ENCODE measurements at places on chromosomes 3 and 15. TPM values are rescaled to one million over a fixed set of nuclear protein-coding genes. Genes with fewer than 3 reads are reported as not detected.

DNA sequence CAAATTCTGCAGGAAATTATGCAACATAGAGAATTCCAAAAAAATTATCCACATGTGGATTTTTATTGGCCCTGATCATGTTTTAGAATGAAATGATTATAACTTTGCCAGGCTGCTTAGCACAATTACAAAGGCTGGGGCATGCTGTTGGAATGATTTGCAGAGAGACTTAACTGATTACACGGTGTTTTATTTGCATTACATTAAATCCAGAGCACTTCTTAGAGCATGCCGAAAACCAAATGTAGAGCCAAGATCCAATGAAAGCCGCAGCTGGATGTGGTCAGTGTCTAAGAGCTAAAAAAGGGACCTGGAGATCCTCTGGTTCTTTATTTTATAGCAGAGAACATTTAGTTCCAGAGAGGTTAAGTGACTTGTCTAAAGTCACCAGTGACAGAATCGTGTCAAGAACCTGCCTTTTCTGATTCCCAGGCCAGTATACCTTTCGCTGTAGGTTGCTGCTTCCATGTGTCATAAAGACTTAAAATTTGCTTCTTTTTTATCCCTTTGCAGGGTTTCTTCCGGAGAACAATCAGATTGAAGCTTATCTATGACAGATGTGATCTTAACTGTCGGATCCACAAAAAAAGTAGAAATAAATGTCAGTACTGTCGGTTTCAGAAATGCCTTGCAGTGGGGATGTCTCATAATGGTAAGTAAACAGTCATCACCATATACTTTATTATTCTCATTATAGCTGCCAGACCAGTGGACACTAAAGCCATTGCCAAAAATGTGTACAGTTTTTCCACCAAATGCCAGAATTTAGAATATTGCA is 92.0 kb upstream of the TSEN2 start:
- DNase-seq = no peak

- DNase-seq = no peak
Measured at GRCh38 chr3:150439657-150440056, 31.6 kb downstream of the TSC22D2 start.

DNA sequence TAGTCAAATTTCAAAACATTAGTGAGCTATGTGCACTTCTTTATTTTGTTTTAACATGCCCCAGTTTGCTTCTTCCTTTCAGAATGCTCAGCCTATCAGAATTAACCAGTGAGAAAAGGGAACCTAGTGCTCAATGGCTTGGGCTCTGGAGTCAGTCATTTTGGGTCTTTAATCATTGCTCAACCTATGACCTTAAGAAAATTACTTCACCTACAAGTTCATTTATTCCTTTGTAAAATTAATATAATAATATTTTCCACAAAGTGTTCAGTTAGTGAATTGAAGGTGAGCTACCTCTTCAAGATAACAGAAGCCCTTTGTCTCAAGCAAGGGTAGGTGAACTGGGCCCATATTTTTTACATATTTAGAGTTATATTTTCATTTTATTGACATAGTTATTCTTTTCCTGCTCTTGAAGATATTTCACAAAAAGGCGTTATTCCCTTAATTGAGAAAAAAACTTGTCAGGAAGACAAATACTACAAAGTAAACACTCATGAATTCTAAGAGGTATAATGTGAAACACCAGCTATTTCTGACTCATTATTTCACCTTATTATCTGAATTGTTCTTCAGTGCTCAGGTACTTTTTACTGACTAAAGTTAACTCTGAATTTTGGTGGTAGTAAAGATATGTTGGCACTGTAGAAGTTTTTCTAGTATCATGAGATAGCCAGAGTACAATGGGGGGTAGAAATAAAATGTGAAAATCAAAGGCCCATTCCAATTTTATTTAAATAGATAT is 415.5 kb downstream of the NAALADL2 start:
- DNase-seq = no peak

GRCh38 chr3:35291471-35292236 is 347.7 kb upstream of the ARPP21 start:
- DNase-seq = no peak

- no peak for DNase-seq
Measured at GRCh38 chr3:67008388-67008787, 10.3 kb downstream of the KBTBD8 start.

TP63 gene
- total RNA-seq = 1.0 TPM

DNA sequence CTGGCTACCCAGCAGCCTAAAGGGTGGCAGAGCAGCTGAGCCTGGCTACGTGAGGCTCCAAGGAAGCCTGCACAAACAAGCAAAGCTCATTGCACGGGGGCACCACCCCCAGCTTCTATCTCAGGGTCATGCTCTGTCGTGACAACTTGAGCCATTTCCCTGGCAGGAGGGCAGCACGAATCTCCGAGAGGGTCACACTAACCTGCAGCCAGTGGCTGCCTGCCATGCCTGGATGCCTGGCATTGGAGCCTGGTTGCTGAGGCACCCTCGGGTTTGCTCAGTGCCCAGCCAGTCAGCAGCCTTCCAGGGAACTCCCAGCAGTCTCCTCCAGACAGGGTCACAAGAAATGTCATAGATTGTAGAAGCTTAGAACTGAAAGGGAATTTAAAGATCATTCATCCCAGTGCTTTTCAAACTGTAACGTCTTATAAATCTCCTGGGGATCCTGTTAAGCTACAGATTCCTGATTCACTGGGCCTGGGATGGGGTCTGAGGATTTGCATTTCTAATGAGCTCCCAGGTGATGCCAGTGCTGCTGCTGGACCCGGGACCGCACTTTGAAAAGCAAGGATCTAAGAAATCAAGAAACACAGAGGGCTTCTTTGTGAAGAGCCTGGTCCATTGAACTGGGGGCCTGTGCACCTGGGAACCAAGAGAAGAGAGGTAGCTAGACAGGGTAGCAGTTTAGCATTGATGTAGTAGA is 48.4 kb downstream of the TMEM266 start:
- DNase-seq = no peak

CCDC39 gene
- 0.46 TPM for total RNA-seq

GRCh38 chr15:70198441-70199123 is 100.9 kb upstream of the TLE3 start:
- DNase-seq = no peak

DNA sequence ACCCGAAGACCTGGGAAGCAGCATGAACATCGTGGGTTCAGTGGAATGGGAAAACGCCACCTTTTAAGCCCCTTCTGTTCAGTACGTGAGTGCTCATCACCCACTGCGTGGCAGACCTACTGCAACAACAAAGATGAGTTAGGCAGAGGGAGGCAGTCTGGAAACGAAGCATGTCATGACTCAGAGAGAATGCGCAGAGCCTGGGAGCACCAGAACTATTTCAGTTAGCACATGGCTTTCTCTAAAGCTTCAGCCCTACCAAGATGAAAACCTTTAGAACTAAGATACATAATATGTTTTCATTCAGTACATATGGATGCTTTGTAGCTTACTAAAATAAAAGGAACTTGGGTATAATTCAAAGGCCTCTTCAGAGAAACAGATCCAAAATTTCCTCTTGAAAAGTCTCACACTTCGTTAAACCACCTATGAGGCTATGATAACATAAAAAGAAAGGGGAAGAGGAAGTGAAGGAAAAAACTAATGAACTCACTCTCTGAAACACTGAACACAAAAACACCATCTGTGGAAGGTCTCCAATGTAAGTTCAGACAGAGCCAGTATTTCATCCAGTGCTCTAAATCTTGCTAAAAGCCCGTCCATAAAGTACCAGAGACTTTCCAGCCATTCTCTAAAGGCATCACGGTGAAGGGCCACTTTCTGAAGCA is 140.1 kb downstream of the OCA2 start:
- no peak for DNase-seq

- no peak for DNase-seq
Measured at GRCh38 chr15:98560338-98560737, 88.0 kb upstream of the IGF1R start.

DNA sequence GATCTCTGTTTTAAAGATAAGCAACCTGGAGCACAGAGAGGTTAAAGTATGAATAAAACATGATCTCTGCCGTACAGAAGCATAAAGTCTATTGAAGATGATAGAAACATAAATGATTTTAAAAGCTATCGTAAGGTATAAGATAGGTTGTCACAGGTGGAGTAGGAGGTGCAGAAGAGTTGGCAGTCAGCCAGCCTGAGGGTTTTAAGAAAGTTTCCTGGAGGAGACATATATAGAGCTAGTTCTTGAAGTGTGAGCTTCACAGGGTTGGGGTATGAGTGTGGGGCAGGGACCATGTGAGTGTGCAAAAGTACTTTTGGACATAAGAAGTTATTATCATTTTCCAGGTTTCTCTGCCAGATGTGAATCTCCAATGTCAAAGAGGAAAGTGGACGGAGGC is 3.9 kb upstream of the FGF12 start:
- no peak for DNase-seq

- DNase-seq = no peak
Measured at GRCh38 chr15:88800738-88801137, 2.5 kb upstream of the ACAN start.

GRCh38 chr3:5136919-5137429 is 14.9 kb downstream of the ARL8B start:
- no peak for DNase-seq

GRCh38 chr3:187264021-187264420 is 27.5 kb downstream of the MASP1 start:
- no peak for DNase-seq

GRCh38 chr3:2334921-2335320 is 236.3 kb downstream of the CNTN4 start:
- DNase-seq = no peak

DNA sequence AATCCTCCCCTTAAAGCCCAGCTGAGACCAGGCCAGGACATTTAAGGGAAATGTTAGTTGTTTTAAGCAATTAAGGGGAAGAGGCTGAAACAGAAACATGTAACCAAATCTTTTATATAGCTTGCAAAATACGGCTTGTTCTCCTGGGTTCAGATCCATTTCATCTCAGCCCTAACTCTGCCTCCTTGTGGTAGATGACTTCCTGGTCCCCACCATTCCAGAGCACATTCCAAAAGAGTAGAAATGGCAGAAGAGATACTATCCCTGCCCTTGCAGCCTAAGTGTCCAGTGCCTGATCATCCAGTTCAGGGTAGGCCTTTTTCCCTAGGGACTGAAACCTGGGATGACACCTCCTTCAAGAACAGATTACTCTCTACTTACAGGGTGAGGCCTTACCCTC is 266.2 kb upstream of the VEPH1 start:
- DNase-seq = no peak

- no peak for DNase-seq
Measured at GRCh38 chr3:54928046-54928770, at the start of gene LRTM1. Gene LRTM1 (minus strand): TSS chr3:54928059. CDS start chr3:54927911, 148 bp downstream.

GRCh38 chr15:46773016-46773415 is 944.3 kb upstream of the SEMA6D start:
- no peak for DNase-seq

AHSG gene
- total RNA-seq = not detected

CD86 gene
- total RNA-seq = not detected

DNA sequence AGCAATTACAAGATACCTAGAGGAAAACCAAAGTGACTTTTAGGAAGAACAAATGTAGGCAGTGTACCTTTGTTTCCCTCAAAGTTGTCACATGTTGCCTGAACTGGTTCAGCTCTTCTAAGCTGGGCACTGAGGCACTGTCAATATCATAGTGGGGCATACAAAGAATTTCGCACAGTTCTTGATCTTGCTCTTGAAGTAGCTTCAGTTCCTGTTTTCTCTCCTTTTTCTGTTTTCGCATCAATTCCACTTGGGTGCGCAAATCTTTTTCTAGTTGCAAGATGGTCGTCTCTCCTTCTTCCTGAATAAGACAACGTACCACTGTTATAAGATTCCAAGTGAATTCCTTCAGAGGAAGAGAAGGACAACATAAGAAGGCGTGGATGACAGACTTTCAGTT is 12.7 kb downstream of the PRC1 start:
- DNase-seq = no peak

TBCCD1 gene
- total RNA-seq = 19.5 TPM

GRCh38 chr3:54299169-54299935 is 177.0 kb downstream of the CACNA2D3 start:
- no peak for DNase-seq

TMEM158 gene
- total RNA-seq = 7.3 TPM

DNA sequence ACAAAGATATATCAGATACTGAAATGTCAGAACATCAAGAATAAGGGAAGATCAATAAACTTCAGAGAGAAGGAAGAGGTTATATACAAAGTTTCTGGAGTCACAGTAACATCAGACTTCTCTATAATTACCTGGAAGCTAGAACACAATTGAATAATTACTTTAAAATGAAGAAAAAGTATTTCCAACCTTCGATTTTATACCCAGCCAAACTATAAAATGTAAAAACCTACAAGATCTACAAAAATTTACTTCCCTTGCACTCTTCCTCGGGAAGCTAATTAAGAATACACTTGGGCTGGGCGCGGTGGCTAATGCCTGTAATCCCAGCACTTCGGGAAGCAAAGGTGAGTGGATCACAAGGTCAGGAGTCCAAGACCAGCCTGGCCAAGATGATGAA is 6.6 kb upstream of the MINDY2 start:
- DNase-seq = no peak

- no peak for DNase-seq
Measured at GRCh38 chr3:188574885-188575284, 420.9 kb downstream of the LPP start.

DNA sequence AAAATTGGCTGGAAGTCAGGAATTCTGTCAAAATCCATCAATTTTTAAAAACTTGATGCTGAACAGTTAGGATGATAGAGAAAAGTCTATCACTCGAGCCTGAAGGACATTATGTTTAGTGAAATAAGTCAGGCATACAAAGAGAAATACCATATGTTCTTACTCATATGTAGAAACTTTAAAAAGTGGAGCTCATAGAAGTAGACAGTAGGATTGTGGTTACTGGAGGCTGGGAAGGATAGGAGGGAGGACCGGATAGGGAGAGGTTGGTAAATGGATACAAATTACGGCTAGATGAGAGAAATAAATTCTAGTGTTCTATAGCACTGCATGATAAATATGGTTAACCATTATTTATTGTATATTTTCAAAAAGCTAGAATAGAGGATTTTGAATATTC is 389.5 kb upstream of the RASGRP1 start:
- DNase-seq = no peak

SNX22 gene
- total RNA-seq = 0.41 TPM

GRCh38 chr15:68354923-68355322 is 77.0 kb downstream of the ITGA11 start:
- DNase-seq = no peak

GRCh38 chr3:151906751-151907150 is 33.3 kb downstream of the SUCNR1 start:
- DNase-seq = no peak

- no peak for DNase-seq
Measured at GRCh38 chr3:18010001-18010400, 267.6 kb upstream of the TBC1D5 start.

DNA sequence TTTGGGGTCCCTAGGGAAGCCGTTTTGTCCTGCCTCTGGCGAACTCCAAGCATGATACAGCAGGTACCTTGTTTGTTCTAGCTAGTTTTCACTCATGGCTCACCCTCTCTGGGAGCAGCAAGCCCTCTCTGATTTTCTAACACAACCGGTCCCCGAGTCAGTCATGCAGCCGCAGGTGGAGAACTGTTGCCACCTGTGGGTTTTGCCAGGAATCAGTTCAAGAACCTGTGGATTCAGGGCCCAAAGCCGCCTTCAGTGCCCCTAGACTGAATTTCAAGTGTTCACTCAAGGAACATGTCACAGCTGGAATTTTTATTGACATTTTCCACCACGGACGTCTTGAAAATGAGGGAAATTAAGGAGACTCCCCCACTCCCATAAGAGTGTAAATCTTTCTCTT is 13.3 kb upstream of the LRRK1 start:
- DNase-seq = no peak

All from endothelial cell (in vitro differentiated cells).